ENCODE measurements at places on chromosomes 2 and 18.
A peak's percentile ranks its signal among the peaks of the same experiment; 100 is the strongest.

GRCh38 chr2:27545348-27546141 lies 37.3 kb upstream of the ZNF512 start:
- DNase-seq = no peak
- peaks cover 5% of the 10 kb centered on the region for H3K4me1 ChIP-seq
- no peak overlapping the region for H3K27ac ChIP-seq
- no peaks in the 10 kb centered on the region for H3K27me3 ChIP-seq
- no peaks in the 10 kb centered on the region for H3K36me3 ChIP-seq

- no peak for DNase-seq
- H3K4me3 ChIP-seq = no peak overlapping the region
- peaks cover 25% of the 10 kb centered on the region for H3K36me3 ChIP-seq
- peaks cover 72% of the 10 kb centered on the region for H3K4me1 ChIP-seq
These were observed 242.9 kb downstream of the LDLRAD4 start for GRCh38 chr18:13461469-13461868.

- H3K27ac ChIP-seq = no peak overlapping the region
- no peaks in the 10 kb centered on the region for H3K36me3 ChIP-seq
- no peaks in the 10 kb centered on the region for H3K4me1 ChIP-seq
- no peak overlapping the region for H3K4me3 ChIP-seq
- no peaks in the 10 kb centered on the region for H3K27me3 ChIP-seq
These were observed 20.8 kb downstream of the CACNB4 start for GRCh38 chr2:152078023-152078422.

DNA sequence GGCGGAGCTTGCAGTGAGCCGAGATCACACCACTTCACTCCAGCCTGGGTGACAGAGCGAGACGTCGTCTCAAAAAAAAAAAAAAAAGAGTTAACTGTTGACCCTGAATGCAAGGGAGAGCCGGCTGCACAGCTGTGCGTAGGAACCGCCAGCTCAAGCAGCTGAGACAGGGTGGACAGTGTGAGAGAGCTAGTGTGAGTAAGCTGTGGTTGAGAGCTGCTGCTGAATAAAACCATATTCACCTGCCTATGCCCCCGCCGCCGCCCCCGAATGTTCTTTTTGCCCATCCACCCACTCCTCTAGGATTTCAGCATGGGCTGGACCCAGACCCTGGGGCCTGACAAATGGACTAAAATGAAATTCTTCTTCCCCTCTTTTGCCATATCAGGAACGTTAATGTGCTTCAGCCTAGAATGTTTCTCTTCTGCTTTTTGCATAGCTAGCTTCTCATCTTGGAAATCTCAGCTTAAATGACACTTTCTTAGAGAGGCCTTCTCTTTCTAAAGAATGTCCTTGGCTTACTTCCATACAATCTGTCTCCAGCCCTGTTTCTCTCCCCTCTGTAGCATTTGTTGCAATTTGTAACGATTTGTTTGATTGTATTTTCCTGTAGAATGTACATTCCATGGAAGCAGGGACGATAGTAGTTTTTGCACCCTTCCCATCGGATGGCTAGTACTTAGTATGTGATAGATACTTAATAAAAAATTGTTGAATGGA lies 142.7 kb downstream of the KLHL14 start:
- no peaks in the 10 kb centered on the region for H3K4me1 ChIP-seq
- H3K4me3 ChIP-seq = no peak overlapping the region
- no peak for DNase-seq
- H3K27me3 ChIP-seq = peaks cover 2% of the 10 kb centered on the region

- DNase-seq = no peak
- H3K27ac ChIP-seq = peak overlapping the region; percentile 46
- H3K36me3 ChIP-seq = peaks cover 54% of the 10 kb centered on the region
- no peaks in the 10 kb centered on the region for H3K27me3 ChIP-seq
- H3K4me3 ChIP-seq = peak overlapping the region; percentile 10
These were observed 32.9 kb downstream of the LBH start for GRCh38 chr2:30264274-30264673.

DNA sequence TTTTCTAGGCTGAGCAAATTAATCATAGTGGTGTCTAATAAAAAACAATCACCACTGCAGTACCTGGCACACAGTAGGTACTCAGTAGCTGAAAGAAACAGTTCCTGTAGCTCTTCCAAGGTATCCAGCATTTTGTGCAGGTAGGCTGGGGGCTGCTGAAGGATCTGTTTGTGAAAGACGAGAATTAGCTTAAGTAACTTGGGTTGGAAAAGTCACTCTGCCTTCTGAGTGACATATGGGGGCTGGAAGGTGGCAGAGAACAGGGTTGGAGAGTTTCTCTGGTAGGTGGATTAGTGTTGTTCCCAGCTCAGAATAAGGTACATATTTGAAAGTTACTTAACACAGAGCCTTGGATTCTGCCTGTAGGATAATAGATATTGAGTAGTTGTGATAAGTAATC lies 72.8 kb downstream of the FMNL2 start:
- peaks cover 50% of the 10 kb centered on the region for H3K27me3 ChIP-seq
- H3K36me3 ChIP-seq = no peaks in the 10 kb centered on the region
- no peak overlapping the region for H3K27ac ChIP-seq
- H3K4me3 ChIP-seq = no peak overlapping the region

DNA sequence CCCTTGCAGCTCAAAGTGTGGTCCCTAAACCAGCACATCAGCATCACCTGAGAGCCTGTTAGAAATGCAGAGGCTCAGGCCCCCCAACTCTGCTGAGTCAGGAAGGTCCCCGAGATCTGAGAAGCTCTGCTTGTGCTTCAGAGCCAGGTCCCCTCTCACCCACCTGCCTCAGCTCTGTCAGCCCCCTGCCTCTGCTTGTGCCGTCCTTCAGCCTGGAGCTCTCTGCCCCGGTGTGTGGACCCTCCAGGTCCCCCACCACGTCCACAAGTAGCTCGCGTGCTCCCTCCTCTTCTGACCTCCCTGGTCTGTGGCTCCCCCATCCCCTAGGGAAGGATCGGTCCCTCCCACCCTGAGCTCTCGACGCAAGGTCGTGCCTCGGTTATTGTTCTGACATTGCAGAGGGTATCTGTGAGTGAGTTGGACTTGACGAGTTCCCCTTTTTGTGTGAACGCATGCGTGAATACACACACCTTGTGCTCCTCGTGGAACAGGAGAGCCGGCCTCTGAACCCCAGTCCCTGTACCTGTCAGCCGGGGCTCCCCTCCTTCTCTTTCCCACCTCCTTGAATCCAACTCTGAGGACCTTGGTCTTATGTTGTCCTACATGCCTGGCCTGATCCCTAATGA lies 75.5 kb upstream of the TAF1B start:
- peaks cover 40% of the 10 kb centered on the region for H3K4me1 ChIP-seq
- no peaks in the 10 kb centered on the region for H3K36me3 ChIP-seq
- no peak for DNase-seq
- H3K4me3 ChIP-seq = no peak overlapping the region
- no peaks in the 10 kb centered on the region for H3K27me3 ChIP-seq

Data from activated T-cell treated with anti-CD3 and anti-CD28 coated beads, Interleukin-2, amount 50 U/mL, for 24 hours (primary cell).